ENCODE measurements at places on chromosomes 2 and 18. TPM values are rescaled to one million over a fixed set of nuclear protein-coding genes. Genes with fewer than 3 reads are reported as not detected.

DNA sequence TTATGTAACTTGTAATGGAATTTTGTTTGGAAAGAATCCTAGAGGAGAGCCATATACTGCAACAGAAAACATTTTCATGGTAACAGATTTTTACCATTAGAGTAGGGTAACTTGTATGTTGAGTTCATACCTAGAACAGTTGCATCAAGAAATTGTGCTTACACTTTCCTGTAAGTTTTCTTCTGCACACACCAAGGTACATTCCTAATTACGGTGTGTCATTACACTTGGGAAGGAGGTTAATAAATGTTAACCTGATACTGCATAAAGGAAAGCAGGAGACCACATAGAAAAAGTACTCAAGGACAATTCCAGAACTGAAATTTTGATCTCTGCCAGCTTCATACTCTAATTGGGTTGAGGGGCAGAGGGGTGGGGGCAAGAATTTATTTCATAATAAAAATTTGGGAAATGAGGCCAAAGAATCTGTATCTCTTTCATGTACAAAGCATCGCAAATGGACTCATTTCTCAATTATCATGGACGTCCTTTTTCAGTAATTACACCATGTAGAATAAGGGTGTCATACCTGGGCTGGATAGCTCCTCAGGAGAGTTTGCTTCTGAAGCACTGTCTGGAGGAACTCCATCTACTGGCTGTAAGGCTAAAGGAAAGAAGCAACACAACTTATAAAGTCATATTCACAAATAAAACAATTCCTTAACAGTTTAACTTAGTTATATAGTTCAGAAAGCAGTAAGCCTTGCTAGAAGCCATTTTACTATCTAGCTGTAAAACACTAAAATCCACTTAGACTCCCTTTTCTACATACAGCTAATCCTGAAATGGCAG is 82.8 kb upstream of the GRB14 start:
- DNase-seq, result no peak

DNA sequence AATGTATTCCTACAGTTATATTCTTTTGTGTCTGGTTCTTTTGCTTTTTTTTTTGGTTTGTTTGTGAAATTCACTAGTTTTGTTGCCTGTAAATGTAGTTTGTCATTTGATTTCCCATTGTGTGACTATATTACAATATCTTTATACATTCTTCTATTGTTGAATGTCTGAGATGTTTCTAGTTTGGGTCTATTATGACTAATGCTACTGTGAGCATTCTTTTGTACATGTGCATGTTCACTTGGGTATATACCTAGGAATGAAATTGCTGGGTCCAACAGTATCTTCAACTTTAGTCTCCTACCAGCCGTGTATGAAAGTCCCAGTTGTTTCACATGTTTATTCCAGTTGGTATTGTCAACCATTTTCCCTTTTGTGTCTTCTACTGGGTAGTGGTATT is 112.7 kb upstream of the RBMS1 start:
- DNase-seq, result no peak

- no peak for DNase-seq
Observed at GRCh38 chr2:151796774-151797173, 31.4 kb downstream of the ARL5A start.

- no peak for DNase-seq
Observed at GRCh38 chr2:238025741-238026360, 35.0 kb upstream of the SCLY start.

- DNase-seq, result no peak
Observed at GRCh38 chr18:52588931-52589330, 248.9 kb downstream of the DCC start.

- DNase-seq, result no peak
Observed at GRCh38 chr18:70337139-70337972, 48.5 kb downstream of the SOCS6 start.

DNA sequence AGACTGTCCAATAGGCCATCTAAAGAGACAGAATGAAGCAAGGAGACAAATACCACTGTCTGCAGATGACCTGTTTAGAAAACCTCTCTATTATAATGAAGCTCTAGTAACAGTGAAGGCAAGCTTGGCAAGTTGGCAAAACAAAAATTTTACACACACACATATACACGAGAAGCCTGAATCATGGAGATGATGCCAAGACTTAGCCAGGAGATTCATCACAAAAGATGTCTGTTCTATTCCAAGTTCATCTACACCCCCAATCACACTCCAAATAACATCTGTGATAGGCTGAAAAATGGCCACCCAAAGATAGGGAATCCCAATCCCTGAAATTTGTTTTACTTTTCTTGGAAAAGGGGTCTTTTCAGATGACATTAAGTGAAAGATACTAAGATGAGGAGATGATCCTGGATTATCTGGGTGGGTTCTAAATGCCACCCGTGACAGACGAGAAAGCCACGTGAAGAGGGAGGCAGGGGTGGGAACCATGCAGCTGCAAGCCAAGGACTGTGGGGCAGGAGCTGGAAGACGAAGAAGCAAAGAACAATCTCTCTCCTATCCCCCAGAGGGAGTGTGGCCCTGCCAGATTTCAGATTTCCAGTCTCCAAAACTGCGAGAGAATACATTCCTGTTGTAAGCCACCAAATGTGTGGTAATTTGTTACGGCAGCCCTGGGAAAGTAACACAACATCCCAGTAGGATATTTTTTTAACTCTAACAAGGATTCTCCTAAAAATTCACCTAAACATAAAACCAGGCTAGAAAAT is 20.0 kb downstream of the HDLBP start:
- no peak for DNase-seq

- DNase-seq, result no peak
Observed at GRCh38 chr18:37575646-37576045, 10.0 kb upstream of the CELF4 start.

GRCh38 chr2:51734115-51734514 is 702.2 kb upstream of the NRXN1 start:
- no peak for DNase-seq

GRCh38 chr2:8583400-8584173 is 98.3 kb upstream of the ID2 start:
- DNase-seq, result peak; percentile 97

DNA sequence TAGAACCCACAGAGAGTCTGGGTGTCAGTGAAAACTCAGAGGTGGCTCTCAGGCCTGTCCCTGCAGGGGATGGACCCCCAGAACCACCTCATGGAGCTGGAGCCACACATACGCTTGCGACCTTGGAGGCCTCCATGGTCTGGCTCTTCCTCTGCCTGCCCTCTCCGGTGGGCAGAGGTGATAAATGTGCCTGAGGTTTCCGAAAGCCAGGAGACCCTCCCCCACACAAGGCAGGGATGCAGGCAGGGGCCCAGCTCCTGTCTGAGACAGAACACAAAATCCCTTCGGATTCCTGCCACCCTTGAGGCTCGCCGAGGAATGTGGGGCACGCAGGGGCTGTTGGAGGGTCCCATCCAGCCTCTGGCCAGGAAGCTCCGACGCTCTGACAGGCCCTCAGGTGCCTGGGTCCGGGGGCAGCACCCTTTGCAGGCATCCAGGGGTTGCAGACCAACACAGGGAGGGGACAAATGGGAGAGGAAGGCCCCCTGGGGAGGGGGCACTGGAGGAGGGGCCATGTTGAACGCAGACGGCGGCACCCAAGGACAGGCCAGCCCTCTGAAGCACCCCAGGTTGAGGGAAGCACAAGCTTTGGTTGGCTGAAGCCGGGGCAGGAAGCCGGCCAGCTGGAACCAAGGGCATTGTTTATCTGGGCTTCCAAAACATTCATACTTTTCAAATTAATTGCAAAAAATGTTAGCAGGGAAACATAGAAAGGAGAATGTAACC is 4.1 kb upstream of the SNED1 start:
- peak; percentile 72 for DNase-seq

DNA sequence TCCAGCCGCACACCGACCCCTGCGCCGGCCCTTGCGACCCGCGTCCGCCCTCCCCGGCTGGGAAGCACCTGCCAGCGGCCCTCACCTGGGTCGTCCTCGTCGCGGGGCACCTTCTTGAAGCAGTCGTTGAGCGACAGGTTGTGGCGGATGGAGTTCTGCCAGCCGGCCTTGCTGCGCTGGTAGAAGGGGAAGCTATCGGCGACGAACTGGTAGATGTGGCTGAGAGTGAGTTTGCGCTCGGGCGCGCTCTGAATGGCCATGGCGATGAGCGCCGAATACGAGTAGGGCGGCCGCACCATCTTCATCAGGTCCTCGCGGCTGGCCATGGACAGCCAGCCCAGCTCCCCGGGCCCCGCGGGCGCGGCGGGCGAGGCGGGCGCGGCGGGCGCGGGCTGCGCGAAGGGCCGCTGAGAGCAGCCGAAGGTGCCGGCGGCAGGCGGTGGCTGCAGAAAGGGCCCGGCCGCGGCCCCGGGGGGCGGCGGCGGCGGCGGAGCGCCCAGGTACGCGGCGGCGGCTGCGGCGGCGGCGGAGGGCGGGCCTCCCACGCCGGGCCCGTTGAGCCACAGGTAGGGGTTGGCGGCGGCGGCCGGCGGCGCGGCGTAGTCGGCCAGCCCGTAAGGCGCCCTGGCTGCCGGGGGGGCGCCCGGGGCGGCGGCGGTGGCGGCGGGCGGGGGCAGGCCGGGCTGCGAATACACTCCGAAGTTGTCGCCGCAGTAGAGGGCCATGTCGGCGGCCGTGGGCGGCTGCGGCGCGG is 505 bp downstream of the FOXI3 start:
- DNase-seq, result peak; percentile 81

GRCh38 chr2:11437602-11438001 is 28.4 kb downstream of the E2F6 start:
- no peak for DNase-seq

GRCh38 chr2:129847043-129847442 is 132.4 kb upstream of the RAB6C start:
- no peak for DNase-seq

Gene REG3G
- total RNA-seq, result not detected

Gene NPAS2
- total RNA-seq, result 32.1 TPM

Gene ANKRD30BL
- not detected for total RNA-seq

Gene TMEM37
- total RNA-seq, result 56.4 TPM

Gene GALNT3
- total RNA-seq, result 1.1 TPM
